ENCODE measurements at places on chromosomes 5 and 9. TPM values are rescaled to one million over a fixed set of nuclear protein-coding genes. Genes with fewer than 3 reads are reported as not detected.

GRCh38 chr5:122300374-122300773 lies 11.7 kb upstream of the SNCAIP start:
- DNase-seq = no peak

The FRMD3 gene
- total RNA-seq = 0.30 TPM

The FOXD4L4 gene
- total RNA-seq = not detected

GRCh38 chr5:65809817-65810531 lies 88.0 kb downstream of the NLN start:
- DNase-seq = no peak

- DNase-seq = no peak
Measured at GRCh38 chr5:114412510-114413171, 50.8 kb downstream of the KCNN2 start.

GRCh38 chr5:180333661-180334060 lies 19.5 kb downstream of the GFPT2 start:
- DNase-seq = no peak

The CYFIP2 gene
- total RNA-seq = 193 TPM

DNA sequence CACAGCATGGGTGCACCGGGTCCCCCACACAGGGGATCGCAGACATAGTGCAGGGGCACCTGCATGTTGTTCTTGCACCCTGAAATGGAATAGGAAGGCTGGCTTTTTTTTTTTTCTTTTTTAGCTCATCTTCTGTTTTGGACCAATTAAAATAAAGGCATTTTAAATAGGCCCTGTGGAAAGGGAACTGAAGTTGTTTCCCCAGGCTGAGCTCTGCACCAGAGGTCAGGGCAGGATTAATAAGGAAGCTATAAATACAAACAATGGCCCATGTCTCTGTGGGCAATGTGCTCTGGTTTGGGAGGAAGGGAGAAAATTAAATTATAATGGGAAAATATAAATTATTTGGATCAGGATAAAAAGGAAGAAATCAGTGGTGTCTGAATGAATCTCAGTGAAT lies 21.2 kb upstream of the KCNMB1 start:
- DNase-seq = no peak

- no peak for DNase-seq
Measured at GRCh38 chr9:13586587-13587374, 307.3 kb upstream of the MPDZ start.

DNA sequence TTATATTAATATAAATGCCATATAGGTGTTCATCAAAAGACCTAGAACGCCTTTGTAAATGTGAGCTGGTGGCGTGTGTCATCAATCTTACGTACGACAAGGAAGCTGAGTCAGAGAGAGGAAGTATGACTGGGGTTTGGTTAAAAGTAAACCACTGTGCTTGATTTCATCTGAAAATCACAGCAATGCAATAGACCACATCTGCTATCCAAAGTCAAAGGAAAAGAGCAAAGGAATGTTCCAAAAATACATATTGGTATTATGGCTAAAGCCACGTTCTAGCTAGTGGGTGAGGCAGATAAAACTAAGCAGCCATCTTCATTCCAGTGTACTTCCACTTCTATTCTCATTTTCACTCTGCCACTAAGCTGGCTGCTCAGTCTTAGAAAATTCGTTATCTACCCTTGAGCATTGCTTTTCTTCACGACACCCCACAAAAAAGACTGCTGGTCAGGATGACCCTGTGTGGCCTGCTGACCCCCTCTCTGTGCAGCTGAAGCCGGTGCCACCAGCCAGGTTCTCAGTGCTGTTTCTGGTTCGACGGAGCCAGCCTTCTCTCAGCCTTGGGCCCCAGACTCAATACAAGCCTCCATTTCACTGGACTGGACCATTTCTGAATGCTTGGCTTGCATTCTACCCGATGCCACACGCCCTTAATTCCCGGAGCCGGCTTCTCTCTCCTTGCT lies 23.8 kb downstream of the SHC3 start:
- DNase-seq = peak; percentile 64

DNA sequence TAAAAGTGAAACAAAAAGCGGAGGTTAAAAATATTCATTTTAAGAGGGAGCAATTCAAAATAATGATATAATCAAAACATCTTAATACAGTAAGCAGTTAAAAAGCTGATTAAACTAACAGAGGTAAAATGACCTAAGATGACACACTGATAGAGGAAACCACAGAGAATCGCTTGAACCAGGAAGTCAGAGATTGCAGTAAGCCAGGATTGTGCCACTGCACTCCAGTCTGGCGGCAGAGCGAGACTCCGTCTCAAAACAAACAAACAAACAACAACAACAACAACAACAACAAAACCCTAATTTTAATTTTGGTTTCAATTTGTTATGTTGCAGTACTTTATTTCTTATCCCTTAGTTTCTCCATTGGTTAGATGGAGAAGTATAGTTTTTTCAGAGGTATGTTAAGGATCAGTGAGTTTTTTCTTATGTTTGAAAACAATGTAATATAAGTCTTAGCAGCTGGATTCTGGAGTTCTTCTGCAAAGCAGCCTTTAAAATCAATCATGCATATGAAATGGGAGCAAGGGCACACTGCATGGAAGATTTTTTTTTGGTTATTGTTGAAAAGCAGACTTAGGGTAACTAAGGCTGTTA lies 58.5 kb downstream of the MLANA start:
- peak; percentile 72 for DNase-seq

The CLTB gene
- total RNA-seq = 71.5 TPM

DNA sequence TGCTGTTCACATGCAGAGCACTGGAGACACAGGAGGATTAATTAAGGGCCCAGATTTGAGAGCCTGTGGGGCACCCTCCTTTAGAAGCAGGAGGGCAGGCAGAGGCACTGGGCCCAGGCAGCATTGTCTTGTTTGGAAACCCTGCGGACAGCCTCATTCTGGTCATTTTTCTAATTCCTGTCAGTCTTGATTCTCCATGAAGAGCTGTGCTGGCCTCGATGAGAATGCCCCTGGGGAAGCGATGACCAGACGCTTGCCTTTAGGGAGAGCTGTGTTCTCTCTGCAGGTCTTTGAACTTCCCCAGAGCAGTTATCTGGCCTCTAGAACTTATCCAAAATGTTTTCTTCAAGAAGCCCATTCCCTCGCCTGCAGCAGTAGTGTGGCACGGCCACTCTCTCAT lies 117.8 kb upstream of the PTCH1 start:
- DNase-seq = no peak

The ARRDC3 gene
- total RNA-seq = 12.4 TPM

The HK3 gene
- total RNA-seq = 0.21 TPM

The SLC6A18 gene
- not detected for total RNA-seq

The ADGRV1 gene
- 0.63 TPM for total RNA-seq

Data from activated CD4-positive, alpha-beta T cell treated with anti-CD3 and anti-CD28 coated beads, Interleukin-2, amount 10 ng/mL, durations not matched to agents 24 days and 14 days (primary cell).